Activated CD8-positive, alpha-beta T cell treated with anti-CD3 and anti-CD28 coated beads, Interleukin-2, amount 10 ng/mL, durations not matched to agents 7 days and 5 days (primary cell): ENCODE measurements at places on chromosomes 16 and 17. TPM values are rescaled to one million over a fixed set of nuclear protein-coding genes. Genes with fewer than 3 reads are reported as not detected.

Gene CCDC40
- total RNA-seq = not detected

Gene TAT
- not detected for total RNA-seq

Gene GRN
- 46.7 TPM for total RNA-seq

Gene AGRP
- not detected for total RNA-seq

Gene MMP25
- total RNA-seq = 58.0 TPM

Gene KIF19
- 0.37 TPM for total RNA-seq

Gene HOXB7
- total RNA-seq = 0.87 TPM

Gene PRSS36
- 0.95 TPM for total RNA-seq

DNA sequence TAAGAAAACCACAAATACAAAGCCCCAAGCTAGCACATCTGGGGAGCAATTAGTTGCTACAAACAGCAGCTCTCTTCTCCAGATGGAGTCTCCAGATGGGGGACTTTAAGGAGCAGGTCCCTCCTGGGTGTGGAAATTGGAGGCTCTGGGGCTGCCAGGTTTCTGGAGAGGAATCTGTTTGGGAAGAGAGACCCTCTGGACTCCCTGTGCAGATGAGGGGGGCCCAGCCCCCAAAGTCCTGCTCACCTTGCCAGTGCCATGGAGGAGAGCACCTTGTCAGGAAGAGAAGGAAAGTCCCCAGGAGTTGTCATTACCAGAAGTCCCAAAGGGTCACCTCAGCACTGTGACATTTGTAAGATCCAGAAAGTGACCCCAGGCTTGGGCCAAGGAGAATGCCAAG lies 14.8 kb downstream of the TEKT5 start:
- no peak for DNase-seq

GRCh38 chr17:7720125-7720524 lies 2.6 kb downstream of the DNAH2 start:
- no peak for DNase-seq

DNA sequence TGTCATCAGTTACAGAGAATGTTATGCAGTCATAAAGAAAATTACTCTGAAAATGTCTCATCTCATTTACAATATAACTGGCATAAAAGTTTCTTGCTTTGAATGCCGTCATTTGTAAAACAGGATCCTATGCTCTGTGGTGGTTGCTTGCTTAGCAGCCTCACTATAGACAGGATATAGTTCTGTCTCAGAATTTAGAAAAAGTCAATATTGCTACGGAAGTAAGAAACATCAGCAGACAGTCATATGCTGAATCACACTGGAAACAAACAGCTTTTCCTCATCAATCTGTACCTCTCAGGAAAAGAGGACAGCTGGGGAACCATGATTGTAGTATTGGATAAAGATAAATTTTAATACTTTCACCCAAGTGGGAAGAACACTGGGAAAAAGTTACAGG lies 105.5 kb downstream of the MYO1D start:
- no peak for DNase-seq

- no peak for DNase-seq
Observed at GRCh38 chr16:70455910-70456309, 1.5 kb downstream of the FCSK start.

DNA sequence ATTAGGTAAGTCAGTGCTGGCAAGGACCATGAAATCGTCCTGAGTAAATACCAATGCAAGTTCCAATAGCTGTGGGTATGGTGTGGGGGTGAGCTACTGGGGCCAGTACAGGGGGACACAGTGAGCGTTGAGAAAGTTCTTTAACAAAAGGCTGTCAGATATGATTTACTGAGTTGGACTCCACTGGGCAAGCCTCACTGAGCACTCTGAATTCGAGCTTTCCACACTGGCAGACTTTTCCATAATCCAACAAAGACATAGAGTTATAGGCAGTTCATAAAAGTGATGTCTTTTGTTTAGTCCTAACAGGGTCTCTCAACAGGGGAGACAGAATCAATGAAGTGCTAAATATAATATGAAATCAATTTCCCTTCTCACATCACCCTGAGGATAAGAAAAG lies 489.0 kb downstream of the KCNJ2 start:
- DNase-seq = no peak
